Bronchial smooth muscle cell (primary cell): ENCODE measurements at places on chromosomes 6 and 20. TPM values are rescaled to one million over a fixed set of nuclear protein-coding genes. Genes with fewer than 3 reads are reported as not detected.

The TCF21 gene
- total RNA-seq, result 36.7 and 42.6 TPM in 2 replicates

The CST7 gene
- total RNA-seq, result not detected in 2 replicates

The PNLDC1 gene
- 2.0 TPM in 1 of 2 replicates, not detected in the other for total RNA-seq

The FAM217A gene
- total RNA-seq, result not detected in 2 replicates

The RUNX2 gene
- total RNA-seq, result 0.52 and 1.3 TPM in 2 replicates

The GZF1 gene
- total RNA-seq, result 19.9 and 46.9 TPM in 2 replicates

The CDH4 gene
- total RNA-seq, result 0.32 TPM in 1 of 2 replicates, not detected in the other
